ENCODE measurements at places on chromosomes 7 and 10. TPM values are rescaled to one million over a fixed set of nuclear protein-coding genes. Genes with fewer than 3 reads are reported as not detected.

Gene GPC2
- 0.50 TPM for total RNA-seq

Gene STEAP1B
- not detected for total RNA-seq

Gene SHTN1
- 2.1 TPM for total RNA-seq

DNA sequence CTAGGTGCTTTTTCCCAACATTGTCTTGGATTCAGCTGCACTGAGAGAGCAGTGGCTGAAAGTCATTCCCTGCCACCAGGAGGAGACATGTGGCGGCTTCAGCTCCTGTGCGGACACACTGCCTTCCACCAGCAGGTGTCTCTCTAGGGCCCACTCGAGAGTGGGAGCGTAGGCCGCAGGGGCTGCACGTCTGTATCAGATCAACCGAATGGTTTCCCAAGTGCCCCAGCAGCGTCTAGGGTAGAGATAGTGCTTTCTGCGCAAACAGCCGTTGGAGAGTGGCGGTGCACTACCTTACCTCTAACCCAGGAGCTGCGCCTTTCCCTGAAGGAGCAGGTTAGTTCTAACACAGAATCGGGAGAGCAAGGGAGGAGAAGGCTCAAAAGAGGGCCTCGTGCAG is 31.7 kb downstream of the PAPOLB start:
- no peak overlapping the region for H3K4me3 ChIP-seq
- H3K4me1 ChIP-seq, result no peaks in the 10 kb centered on the region
- H3K36me3 ChIP-seq, result peaks cover 3% of the 10 kb centered on the region
- no peaks in the 10 kb centered on the region for H3K27me3 ChIP-seq
- peak; percentile 72 for DNase-seq

- no peak overlapping the region for H3K27ac ChIP-seq
- H3K36me3 ChIP-seq, result no peaks in the 10 kb centered on the region
- H3K27me3 ChIP-seq, result no peaks in the 10 kb centered on the region
- no peaks in the 10 kb centered on the region for H3K4me1 ChIP-seq
- DNase-seq, result no peak
Measured at GRCh38 chr7:33624215-33624614, 281.1 kb upstream of the BMPER start.

DNA sequence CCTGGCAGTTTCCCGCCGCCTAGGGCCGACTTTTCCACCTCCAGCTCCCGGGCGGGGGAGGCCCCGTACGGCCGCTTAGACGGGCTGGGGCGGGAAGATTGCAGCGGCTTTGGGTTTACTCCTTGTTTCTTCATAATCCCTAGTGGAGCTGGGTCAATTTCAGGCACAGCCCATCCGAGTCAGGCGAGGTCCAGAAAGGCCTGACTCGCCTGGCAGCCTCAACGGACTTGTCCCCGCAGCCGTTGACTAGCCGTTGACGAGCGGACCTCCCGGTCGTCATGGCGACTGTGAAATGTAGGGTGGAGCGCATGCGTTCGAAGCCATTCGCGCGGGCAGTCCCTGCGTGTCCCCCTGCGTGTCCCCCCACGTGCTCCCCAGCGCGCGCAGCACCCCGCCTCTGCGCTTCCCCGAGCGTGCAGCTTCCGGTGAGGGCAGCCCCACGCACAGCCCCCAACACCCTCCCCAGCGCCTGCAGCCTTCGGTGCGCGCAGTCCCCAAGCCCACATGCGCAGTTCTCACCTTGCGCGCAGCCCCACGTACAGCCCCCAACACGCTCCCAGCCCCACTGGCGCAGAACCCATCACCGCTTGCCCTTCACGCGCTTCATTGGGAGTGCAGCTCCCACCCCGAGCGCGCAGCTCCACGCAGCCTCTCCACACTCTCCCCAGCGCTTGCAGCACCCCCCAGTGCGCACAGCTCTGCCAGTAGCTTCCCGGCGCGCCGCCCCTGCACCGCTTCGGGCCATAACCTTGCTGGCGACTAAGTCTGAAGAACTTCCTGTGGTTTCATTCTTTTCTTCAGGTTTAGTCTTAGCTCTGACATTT is 67.8 kb downstream of the TBX20 start:
- H3K27ac ChIP-seq, result peak overlapping the region; percentile 90
- H3K4me3 ChIP-seq, result peak overlapping the region; percentile 52
- DNase-seq, result peak; percentile 43
- H3K4me1 ChIP-seq, result peaks cover 16% of the 10 kb centered on the region
- peaks cover 25% of the 10 kb centered on the region for H3K27me3 ChIP-seq

GRCh38 chr10:113666682-113667252 is 2.9 kb upstream of the NRAP start:
- H3K27me3 ChIP-seq, result no peaks in the 10 kb centered on the region
- H3K4me3 ChIP-seq, result no peak overlapping the region
- no peaks in the 10 kb centered on the region for H3K4me1 ChIP-seq
- H3K36me3 ChIP-seq, result no peaks in the 10 kb centered on the region
- no peak for DNase-seq

DNA sequence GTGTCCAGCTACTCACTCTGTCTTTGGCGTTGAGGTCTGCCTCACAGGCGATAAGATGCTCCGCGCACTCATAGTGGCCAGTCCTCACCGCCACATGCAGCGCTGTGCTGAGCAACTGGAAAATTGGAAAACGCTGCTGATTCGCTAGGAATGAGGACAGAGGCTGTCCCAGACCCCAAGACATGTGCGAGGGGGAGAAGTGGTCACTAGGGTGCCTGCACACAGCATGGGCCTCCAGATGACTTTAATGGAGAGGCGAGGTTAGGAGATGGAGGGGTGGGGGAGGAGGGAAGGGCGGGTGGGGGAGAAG is 5.2 kb downstream of the ANKRD1 start:
- H3K4me1 ChIP-seq, result peaks cover 9% of the 10 kb centered on the region
- no peak for DNase-seq
- H3K36me3 ChIP-seq, result peaks cover 28% of the 10 kb centered on the region

DNA sequence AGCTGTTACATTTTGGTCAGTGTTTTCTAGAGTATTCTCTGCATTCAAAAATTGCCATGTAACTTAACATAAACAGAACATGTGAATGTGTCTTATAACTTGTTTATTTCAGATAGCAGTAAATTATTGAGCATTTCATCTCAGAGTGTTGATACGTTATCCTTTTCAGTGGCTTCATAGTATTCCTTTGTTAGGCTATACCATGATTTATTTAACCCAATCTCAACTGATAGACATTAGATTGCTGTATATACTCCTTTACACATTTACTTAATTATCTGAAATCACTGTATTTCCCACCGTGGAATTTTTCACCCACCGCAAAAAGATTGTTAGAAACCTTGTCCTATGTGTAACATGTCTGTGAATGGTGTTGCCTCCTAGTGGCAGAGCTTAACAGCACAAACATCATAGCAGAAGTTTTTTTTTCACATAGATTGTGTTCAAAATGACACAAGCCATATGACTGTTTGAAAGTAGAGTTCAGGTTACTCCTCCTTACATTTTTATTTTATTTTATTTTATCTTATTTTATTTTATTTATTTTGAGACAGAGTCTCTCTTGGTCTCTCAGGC is 21.4 kb downstream of the SLF2 start:
- peaks cover 15% of the 10 kb centered on the region for H3K4me1 ChIP-seq
- H3K27me3 ChIP-seq, result no peaks in the 10 kb centered on the region
- H3K36me3 ChIP-seq, result peaks cover 59% of the 10 kb centered on the region
- DNase-seq, result no peak
- no peak overlapping the region for H3K27ac ChIP-seq

- no peaks in the 10 kb centered on the region for H3K4me1 ChIP-seq
- no peak for DNase-seq
- no peaks in the 10 kb centered on the region for H3K27me3 ChIP-seq
- no peaks in the 10 kb centered on the region for H3K36me3 ChIP-seq
- no peak overlapping the region for H3K4me3 ChIP-seq
Measured at GRCh38 chr10:123808906-123809305, 82.7 kb downstream of the CPXM2 start.

Data from heart right ventricle (tissue), 16 donors.